LNCaP clone FGC (cell line): ENCODE measurements at places on chromosomes 13 and 19.

DNA sequence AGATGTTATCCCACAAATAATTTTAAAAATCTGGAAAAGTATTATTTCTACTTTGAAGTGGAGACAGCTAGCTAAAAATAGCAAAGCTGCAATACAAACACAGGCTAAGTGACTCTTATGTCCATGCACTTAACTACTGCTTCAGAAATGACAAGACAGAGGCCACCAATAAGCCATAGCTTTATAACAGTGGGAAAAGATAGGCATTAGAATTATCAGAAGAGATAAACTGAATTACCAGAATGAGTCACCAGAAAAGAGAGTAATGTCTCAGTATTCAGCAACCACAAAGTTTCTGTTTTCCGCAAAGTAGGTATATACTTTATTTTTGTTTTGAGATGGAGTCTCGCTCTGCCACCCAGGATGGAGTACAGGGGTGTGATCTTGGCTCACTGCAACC is 17.1 kb downstream of the CLN5 start:
- DNase-seq = no peak

DNA sequence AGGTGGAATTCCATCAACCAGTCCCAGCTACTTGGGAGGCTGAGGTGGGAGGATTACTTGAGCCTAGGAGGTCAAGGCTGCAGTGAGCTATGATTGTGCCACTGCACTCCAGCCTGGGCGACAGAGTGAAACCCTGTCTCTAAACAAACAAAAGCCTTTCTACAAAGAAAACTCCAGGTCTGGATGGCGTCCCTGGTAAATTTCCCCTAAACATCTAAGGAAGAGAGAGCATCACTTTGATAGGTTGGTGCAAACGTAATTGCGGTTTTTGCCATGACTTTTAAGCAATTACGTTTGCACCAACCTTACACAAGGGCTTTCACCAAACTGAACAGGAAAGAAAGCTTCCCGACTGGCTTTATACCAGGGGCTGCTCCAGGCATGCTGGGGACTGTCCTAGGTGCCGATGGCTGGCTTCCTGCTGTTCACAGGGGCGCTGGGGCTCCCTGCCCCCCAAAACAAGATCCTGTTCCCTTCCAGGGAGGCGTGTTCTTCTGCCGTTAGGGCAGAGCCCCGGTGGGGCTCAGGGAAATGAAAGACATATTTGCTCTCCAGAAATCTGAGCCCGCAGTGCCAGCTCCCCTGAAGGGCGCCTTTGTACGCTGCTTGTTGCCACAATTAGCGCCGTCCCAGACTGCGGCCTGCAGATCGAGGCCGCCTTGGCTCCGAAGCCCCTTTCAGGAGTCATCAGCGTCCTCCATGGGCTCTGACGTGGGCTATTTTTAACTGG is 38.7 kb upstream of the KLF2 start:
- DNase-seq = no peak

DNA sequence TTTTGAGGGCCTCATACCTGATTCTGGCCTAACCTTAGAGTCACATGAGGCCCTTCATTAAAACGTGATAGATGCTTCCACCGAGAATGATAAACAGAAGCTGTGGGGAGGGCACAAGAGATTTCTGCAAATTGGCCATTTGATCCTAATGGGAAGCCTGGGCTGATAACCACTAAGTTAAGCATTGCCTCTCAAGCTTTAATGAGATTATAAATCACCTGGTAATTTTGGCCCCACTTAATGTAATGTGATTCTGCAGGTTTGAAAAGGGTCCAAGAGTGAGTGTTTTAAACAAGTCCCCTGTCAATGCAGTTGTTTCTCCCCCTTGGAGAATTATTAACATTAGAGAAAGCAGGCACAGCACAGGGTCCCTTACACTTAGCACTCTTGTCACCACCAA is 42.0 kb downstream of the ZNF486 start:
- no peak for DNase-seq

- DNase-seq = no peak
These were observed 20.5 kb downstream of the VASP start for GRCh38 chr19:45527731-45528130.

DNA sequence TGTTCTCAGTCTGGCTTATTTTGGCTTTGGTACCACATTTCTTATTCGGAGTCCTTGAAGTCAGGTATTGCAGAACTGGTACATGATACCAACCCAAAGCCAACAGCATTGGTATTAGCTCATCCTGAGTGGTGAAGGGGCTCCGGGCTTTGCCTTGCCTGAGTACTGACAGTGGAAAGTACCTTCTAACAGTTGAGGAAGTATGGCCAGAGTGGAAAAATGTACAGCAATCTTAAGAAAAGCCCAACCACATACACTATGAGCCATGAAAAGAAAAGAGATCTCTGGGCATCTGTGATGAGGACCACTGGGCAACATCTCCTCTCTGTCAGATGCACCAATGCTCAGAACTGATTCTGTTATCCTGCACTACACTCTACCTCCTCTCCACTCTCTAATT is 8.3 kb downstream of the LCP1 start:
- no peak for DNase-seq

- DNase-seq = no peak
These were observed 63.8 kb downstream of the VWA8 start for GRCh38 chr13:41897126-41897525.

- no peak for DNase-seq
These were observed 593 bp downstream of the CADM4 start for GRCh38 chr19:43638995-43639518.

DNA sequence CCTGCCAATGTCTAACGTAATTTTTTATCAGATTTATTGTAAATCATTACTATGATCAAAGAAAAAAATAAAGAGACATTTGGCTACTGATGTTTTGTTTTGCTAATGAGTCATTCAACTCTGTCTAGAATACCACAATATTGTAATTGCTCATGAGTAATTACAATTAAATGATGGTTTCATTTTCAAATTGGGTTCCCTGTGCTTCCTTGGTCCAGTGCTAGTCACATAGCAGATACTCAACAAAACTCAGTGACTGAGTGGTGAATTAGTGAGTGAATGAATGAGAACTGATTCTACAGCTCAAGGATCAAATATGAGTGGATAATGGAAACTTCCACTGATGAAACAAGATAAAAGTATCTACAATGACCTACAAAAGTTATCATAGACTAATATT is 304.7 kb downstream of the POU4F1 start:
- DNase-seq = no peak

DNA sequence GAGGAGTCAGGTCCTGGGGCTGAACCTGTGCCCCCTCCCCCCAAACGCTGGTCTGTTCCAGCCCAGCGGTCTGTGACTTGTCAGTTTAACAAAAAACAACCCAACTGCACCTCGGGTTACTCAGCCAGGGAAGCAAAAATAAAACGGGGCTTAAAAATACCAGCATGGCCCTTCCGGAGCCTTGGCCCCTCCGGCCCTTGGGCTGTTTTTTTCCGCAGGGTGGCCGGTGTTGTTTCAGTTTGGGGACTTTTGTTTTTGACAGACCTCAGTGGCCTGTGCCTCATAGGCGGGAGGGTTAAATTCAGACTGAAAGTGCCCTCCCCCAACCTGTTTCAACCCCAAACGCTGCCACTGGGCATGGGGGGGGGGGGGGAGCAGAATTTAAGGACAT is 4.0 kb downstream of the TCF3 start:
- DNase-seq = no peak

GRCh38 chr13:94950303-94950702 is 238.0 kb upstream of the SOX21 start:
- peak; percentile 2 for DNase-seq

DNA sequence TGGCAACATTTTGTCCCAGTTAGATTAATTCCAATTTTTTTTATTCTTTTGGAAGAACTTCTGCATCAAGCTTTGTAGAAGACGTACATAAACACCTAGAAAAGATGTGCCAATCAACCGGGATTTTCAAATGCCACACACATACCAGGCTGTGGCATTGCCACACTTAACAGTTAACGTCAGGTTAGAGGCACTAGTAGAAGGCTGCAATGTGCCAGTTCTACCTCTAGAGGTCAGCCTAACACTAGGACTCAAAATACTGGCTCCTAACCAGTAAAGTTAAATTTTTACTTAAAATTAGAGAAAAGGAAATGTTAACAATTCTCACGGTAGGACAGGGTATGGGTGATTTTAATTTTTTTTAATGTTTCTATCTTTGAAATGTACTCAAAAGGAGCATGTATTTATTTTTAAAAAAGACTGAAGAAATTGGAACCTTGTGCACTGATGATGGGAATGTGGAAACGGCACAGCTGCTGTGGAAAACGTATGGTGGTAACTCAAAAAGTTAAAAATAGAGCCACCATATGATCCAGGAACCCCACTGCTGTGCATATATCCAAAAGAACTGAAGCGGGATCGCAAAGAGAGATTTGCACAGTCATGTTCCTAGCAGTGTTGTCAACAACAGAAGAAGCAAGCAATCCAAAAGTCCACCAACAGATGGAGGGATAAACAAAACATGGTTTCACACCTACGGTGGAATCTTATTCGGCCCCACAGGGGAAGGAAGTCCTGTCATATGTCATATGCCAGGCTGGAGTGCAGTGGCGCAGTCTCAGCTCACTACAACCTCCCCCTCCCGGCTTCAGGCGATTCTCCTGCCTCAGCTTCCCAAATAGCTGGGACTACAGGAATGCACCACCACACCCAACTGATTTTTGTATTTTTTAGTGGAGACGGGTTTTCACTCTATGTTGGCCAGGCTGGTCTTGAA is 30.3 kb downstream of the CRYL1 start:
- DNase-seq = no peak

GRCh38 chr13:53301449-53301848 is 272.8 kb downstream of the OLFM4 start:
- no peak for DNase-seq

DNA sequence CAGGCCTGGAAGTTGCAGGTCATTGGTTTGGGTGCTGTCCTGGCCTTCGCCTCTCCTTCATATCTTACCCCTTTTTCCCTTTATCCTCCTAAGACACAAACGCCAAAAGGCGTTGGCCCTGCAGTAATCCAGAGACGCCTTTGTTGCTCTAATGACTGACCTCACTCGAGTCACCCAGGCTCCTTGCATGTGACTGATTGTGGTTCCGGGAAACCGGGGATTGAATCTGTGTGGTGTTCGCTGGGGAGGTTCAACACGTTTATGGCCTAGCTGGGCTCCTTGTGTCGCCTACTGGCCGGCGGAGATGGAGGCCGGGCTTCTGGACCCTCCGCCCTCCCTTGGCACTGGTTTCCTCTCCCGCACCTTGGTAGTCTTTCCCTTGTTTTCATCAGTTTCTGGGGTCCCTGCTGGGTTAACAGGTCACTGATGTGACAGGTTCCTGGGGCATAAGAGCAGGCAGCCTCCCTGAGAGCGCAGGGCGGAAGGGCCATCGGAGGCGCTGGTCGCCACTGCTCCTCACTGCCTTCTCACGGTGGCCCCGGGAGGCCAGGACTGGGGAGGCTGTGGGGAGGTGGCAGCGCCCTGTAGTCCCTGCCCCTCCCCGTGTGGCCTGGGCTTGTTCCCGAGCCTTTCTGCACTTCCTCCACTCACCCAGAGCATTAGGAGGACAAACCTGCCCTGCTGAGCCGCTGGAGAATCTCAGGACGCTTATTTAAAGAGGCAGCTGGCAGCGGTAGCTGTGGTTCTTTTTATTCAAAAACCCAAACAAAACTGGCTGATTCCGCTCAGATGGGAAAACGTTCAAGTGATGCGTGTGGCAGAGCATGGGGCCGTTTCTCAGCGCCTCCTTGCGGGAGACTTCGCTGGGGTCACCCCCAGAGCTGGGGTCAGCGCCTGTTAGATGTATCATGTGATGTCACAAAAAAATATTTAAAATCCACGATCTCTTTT is 18.1 kb upstream of the NDUFS7 start:
- no peak for DNase-seq

DNA sequence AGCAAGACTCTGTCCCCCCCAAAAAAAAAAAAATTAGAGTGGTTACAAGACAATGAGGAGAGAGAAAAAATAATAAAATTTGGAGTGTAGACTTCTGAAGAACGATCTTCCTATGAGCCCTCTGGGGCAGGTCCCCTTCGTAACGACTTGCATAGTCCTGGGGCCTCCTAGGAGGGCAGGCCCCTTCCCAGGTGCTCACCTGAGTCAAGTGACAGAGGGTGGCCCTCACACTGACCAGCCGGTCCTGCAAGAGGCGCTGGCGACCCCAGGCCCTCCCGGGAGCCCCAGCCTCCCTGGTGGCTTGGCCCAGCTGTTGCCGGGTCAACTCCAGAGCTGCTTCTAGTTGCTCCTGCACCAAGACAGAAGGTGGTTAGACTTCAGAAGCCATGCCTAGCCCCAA is 14.9 kb downstream of the PLEKHA4 start:
- no peak for DNase-seq

DNA sequence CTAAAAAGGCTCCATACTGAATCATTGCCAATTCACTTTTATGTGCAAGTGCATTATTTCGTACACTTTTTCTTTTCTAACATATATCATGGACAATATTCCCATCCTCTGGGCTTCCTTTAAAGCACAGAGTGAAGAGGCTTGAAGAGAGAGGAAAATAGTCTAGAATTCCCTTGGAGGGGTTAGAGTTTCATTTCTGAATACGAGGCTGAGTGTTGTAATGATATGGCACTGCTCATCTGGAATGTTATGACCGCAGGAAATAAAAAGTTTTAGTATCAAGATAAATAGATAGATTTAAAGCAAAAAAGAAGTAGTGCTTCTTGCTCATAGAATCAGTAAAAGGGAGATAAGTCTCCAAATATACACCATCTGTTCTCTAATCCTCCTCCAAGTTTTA is 412.3 kb upstream of the SLITRK1 start:
- no peak for DNase-seq

DNA sequence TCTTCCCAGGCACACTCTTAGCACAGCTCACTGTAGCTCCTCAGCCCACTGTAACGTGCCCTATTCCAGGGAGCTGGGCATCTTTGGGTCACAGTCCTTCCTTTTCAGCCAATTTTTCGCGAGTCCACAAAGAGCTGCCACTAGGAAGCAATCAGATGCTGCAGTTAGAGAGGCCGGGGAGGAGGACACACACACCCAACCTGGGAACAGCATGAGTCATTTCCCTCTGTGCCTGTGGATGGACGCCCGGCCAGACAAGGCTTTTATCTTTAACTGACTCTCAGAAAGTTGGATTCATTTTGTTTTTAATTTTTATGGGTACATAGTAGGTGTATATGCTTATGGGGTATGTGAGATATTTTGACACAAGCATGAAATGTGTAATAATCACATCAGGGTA is 918.6 kb downstream of the UQCRFS1 start:
- no peak for DNase-seq

- peak; percentile 84 for DNase-seq
These were observed at the start of gene UBL5 for GRCh38 chr19:9827289-9828238. Gene UBL5 (plus strand): TSS chr19:9827918. CDS start chr19:9828338, 420 bp downstream.

DNA sequence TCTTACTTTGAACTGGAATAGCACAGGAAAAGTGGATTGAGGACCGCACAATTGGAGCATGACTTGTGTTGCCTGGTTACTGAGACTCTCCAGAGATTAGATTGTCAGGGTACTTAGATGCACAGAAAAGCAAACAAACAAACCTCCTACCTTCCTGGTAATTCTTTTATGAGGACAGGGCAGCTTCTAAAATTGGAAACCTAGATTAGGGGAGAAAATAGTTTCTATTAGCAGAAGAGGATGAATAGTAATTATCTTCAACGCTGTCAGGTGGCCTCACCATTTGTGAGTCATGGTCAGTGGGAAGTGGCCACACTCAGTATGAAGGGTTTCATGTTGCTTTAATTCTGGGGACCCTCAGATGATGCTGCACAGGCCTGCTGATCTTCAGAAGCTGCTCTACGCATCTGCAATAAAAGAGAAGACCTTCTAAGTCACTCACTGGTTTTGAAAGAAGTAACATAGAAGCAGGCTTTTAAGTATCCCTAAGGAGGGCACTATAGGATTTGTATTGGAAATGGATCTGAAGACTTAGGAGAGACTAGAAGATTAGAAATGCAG is 106.8 kb downstream of the LACC1 start:
- peak; percentile 21 for DNase-seq
